Hematopoietic multipotent progenitor cell treated with erythropoietin and hydrocortisone succinate and interleukin-3 and kit ligand, for 17 days (in vitro differentiated cells): ENCODE measurements at places on chromosomes 11 and 22.

DNA sequence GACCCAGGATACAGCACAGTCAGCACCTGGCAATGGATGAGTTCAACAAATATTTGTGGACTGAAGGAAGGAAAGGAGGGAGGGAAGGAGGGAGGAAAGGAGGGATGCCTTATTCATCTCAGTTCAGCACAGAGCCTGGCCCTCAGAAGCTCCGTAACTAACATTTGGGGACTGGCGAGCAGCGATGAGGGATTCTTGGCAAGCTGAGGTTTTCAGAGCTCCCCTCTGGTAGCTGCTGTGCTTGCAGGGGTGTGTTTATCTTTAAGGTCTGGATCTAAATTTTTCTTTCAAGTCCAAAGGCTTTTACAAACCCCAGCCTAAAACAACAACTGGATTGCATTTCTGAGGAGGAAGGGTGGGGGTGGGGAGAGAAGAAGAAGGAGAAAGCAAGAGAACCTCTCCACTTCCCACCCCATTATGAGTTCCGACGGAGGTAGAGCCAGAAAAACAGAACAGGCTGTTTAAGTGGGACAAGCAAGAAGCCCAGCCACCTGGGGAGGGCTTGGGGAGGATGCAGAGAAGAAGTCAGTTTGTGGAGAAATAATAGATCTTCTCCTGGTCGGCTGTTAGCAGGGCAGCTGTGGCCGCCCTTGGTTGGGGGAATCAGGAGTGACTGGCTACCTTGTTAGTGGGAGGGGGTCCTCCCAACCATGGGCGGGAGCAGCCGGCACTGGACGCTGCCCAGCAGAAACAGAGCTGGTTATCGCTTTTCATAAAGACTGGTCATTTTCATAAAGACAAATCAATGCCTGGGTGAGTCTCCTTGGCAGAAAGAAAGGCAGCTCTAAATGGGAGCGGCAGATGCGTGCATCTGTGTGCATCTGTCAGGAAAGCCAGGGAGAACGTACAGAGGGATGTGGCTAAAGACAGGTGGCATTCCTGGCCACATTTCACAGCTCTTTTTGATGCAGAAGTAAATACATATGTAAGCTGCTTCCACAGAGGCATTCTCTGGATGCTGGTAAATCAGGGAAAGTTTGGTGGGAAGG, 78.0 kb downstream of the TSPAN18 start:
- DNase-seq = no peak

DNA sequence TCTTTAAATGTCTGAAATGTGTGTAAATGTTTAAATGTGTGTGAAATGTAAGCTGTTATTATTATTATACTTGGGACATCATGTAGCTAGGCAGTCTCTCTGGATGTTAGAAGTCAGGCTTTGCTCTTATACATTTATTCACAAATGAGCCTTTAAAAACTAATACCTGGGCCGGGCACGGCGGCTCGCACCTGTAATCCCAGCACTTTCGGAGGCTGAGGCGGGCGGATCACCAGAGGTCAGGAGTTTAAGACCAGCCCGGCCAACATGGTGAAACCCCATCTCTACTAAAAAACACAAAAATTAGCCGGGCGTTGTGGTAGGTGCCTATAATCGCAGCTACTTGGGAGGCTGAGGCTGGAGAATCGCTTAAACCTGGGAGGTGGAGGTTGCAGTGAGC, 21.7 kb upstream of the CTTN start:
- no peak for DNase-seq

- no peak for DNase-seq
Observed at GRCh38 chr22:43840851-43841250, 21.5 kb downstream of the SULT4A1 start.

DNA sequence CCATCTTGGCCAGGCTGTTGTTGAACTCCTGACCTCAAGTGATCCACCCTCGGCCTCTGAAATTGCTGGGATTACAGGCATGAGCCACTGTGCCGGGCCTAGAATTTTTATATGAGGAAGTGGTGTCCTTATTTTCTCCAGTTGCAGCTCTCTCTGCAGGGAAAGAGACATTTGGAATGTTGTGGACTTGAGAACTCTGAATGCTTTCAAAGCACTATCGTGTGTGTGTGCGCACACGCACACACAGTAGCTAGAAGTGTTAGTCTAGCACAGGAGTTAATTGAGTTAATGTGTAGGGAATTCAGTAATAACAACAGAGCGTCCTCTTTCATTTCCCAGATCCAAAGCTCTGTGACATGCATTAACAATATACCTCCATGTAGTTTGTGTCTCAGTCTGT, 164.0 kb upstream of the RASSF10 start:
- DNase-seq = no peak

- no peak for DNase-seq
Observed at GRCh38 chr11:100942016-100942415, 187.6 kb downstream of the PGR start.

DNA sequence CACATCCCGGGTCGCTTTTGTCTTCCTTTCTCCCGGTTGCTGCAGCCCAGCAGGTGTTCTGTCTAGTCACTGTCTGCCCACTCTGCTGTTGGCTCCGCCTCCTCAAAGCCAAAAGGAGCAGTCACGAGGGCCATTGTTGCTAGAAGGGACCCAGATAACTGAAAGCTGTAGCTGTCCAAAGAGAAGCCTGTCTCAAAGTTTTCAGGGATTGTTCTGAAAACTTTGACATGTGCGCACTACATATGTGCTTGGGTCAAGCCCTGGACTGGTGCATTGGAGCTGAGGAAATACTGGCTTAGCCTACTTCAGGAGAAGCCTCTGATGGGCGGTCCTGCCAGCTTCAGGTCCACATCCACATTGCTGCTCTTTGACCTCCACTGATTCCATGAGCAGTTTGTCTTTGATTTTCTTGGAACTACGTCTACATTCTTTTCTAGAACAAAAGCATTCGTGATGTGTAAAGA, 8.8 kb upstream of the OR2AT4 start:
- no peak for DNase-seq

DNA sequence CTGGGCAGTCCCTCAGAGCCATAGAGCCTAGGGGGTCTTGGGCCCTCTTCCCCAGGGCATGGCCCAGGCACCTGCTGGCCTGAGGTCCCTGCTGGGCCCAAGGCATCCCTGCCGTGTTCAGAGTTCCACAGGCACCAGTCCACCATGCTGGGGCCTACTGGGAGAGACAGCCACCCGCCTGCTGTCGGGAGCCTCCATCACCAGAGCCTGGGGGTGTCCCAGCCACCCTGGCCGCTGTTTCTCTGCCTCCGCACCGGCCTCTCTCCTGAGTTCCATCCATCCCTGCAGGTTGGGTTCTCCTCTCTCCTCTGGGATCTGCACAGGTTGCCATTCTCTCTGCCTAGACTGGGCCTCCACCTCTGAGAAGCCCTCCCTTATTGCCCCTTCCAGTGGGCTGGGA, 68.6 kb downstream of the KCNQ1 start:
- no peak for DNase-seq

- peak; percentile 100 for DNase-seq
Observed at GRCh38 chr11:18395735-18396504, 1.6 kb downstream of the LDHA start.

- DNase-seq = no peak
Observed at GRCh38 chr11:135017296-135017695, 605.3 kb upstream of the B3GAT1 start.

DNA sequence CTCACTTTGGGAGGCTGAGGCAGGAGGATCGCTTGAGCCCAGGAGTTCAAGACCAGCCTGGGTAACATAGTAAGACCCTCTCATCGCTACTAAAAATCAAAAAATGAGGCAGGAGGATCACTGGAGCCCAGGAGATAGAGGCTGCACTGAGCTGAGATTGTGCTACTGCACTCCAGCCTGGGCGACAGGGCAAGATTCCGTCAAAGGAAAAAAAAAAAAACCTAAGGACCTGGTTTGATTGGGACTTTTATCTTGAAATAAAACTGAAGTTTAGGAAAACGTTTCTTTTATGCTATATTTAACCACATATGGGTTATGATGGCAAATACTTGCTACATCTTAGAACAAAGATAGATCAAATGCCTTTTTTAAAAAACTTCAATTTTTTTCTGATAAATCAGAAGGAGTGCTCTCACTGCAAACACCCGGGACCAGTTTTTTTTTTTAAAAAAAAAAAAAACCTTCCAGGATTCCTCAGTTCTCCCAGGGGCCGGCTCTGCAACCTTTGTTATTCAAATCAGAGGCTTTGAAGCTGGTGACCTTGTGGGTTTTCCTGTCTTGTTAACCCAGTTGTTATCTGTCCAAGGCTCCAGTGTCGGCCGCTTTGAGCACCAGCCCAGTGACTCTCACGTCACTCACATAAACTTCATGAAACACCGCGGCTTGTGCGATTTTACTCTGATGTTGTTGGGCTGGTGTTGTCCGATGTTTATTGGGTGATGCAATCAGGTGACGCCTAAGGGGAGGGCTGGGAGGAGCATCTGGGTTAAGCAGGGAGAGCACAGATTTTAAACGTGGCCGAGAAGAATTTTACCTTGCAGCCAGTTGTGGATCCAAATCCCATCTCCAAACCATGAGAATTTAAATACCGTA, 24.7 kb upstream of the SLC22A12 start:
- DNase-seq = no peak

GRCh38 chr22:36422287-36423014, 34.7 kb upstream of the MYH9 start:
- no peak for DNase-seq

GRCh38 chr22:20503816-20504215, 3.6 kb upstream of the MED15 start:
- DNase-seq = no peak

DNA sequence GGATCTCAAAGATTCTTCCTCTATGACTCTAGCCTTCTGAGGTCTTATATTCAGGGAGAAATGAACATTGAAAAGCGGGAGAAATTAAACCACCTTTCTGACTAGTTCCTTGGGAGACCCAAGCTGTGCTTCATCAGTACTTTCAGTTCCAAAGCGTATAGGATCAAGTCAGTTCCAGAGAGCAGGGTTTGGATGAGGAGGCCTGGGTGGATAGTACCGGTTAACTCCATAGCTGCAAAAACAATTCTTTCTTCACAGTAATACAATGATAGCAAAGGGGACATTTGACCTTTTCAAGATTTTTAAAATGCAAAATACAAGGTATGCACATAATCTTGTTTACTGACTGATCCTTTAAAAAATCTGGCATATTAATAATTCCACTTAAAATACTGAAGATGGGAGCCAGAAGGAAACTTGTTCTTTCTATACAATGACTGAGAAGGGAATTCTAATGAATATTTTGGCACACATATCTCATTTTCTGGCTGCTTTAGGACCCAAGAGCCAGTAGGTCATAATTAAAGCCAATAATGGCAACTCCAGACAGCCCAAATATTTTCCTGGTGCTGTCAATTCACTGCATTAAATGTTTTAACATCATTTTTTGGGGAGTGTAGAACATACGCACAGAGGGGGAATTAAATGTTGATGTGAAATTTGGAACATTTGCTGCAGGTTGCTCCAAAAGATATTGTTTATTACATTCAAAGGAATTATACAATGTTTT, 16.0 kb downstream of the ADM start:
- DNase-seq = no peak

- no peak for DNase-seq
Observed at GRCh38 chr11:20122131-20122530, 38.1 kb downstream of the DBX1 start.

DNA sequence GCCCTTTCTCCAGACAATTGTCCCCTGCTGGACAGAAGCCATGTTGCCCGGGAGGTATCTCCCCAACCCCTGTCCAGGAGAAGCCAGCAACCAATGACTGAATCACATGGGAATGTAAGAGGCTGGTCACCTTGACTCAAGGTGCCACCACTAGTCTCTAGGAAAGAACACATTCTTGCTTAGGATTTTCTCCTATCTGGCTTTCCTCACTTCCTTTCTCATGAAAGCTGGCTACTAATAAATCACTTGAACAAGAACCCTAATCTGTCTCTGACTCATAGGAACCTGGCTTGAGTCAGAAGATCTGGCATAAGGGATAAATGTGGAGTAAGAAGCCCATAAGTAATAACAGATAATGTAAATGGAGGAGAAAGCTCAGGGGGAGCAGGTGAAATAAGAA, 101.4 kb upstream of the C11orf87 start:
- no peak for DNase-seq

DNA sequence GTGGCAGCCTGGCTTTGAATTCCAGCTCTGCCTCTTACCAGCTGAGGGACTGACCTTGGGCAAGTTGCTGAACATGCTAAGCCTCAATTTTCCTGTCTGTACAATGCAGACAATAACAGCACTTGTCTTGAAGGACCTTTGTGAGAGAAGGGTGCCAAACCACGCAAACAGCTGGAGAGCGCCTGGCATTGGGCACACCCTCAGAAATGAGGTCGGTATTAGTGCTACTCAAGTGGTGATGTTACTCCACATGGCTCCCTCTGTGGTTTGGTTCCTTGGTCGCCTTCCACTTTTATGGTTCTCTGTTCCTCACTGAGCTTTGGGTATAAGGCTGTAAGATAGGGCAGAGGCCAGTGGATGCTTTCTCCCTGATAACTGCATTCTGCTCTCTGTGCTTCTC, 8.2 kb downstream of the UBASH3B start:
- DNase-seq = no peak

GRCh38 chr11:125591649-125592304, 875 bp upstream of the STT3A start:
- DNase-seq = peak; percentile 50

DNA sequence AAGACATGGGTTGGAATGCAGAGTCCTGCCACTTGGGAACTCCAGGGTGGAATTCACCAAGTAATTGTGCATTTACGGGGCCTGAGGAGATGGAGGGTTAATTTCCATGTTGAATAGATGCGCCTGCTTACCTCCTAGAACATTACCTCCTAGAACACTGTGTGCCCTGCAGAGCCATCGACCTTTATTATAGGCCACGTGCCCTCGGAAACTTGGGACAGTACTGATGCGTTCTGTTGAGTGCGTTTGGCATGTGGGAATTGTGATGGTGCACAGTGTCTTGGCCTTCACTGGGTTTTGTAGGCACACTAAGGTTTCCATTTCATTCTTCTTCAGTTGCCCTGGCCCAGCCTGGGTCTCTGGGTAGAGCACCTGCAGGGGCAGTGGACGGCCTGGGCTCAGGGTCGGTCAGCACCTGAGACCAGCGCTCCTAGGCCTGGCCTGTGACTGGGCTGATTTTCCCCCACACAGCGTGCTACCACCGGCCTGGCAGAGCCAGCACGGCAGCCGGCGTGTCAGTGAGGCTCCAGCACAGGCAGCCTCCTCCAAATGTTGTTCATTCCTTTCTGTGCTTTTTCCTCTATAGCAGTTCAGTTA, 12.7 kb downstream of the TRMU start:
- no peak for DNase-seq

DNA sequence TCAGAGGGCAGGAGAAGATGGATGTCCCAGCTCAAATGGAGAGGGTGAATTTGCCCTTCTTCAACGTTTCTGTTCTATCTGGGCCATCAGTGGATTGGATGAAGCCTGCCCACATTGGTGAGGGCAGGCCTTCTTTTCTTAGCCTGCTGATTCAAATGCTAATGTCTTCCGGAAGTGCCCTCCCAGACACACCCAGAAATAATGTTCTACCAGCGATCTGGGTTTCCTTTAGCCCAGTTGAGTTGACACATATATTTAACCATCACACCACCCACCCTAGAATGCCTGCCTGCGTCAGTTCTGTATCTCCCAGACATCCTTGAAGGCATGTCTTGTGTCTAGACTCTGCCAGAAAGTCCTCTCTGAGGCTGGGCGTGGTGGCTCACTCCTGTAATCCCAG, 34.7 kb downstream of the CACNG2 start:
- no peak for DNase-seq
